ENCODE measurements at places on chromosomes 13 and 19.
A peak's percentile ranks its signal among the peaks of the same experiment; 100 is the strongest.

GRCh38 chr19:42267644-42268141 lies 1.4 kb upstream of the CIC start:
- no peak for DNase-seq

GRCh38 chr13:35600137-35600536 lies 123.6 kb upstream of the MAB21L1 start:
- no peak for DNase-seq

- DNase-seq, result no peak
Observed at GRCh38 chr19:30783936-30784335, 411.8 kb downstream of the ZNF536 start.

GRCh38 chr19:48394331-48395169 lies 1.1 kb downstream of the GRIN2D start:
- DNase-seq, result no peak

DNA sequence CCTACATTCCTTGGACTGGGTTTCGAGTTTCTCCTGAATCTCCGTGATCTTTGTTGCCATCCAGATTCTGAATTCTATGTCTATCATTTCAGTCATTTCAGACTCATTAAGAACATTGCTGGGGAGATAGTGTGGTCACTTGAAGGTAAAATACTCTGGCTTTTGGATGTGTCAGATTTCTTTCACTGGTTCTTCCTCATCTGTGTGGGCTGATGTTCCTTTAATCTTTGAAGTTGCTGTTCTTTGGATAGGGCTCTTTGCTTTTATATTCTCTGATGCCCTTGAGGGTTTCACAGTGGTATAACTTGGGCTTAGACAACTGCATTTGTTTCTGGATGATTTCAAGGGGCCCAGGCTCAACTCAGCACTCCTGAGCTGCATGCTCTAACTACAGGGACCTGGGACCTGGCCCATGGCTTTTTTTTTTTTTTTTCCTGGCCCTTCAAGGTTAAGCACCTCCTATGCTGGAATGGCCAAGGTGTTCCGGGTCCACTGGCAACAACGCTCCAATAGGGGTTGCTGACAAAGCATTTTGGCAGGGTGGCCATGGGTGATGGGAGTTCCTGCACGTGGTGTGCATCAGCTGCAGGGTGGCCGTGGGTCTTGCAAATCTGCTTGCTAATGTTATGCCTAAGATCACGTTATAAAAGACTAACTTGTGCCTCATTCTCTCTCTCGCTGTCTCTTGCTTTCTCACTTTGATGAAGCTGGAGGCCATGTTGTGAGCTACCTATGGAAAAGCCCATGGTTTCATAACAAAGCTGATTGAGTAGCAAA lies 5.9 kb upstream of the SIGLEC7 start:
- DNase-seq, result peak; percentile 15

GRCh38 chr13:29065142-29065541 lies 245.0 kb downstream of the MTUS2 start:
- no peak for DNase-seq

DNA sequence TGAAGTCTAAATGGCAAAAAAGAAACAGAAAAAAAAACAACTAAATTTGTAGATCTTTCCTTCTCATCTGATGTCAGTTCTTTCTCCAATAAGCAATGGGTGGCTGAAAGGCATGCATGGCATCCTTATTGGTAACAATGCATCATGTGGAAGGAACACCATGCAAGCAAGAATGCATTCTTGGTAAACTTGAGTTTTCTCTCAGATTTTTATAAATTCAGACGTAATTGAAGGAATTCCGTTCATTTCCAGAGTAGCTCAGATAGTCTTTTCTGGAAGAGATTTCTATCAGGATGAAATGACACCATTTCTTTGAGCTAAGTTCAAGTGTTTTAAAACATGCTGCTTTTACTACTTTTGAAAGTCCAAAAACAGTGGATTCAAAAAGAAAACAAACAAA lies 373.0 kb downstream of the COG6 start:
- no peak for DNase-seq

- no peak for DNase-seq
Observed at GRCh38 chr19:33284756-33285155, 17.6 kb downstream of the CEBPA start.

GRCh38 chr13:86085890-86086289 lies 286.7 kb upstream of the SLITRK6 start:
- DNase-seq, result no peak

- DNase-seq, result no peak
Observed at GRCh38 chr19:46225558-46226004, 4.0 kb upstream of the IGFL1 start.

DNA sequence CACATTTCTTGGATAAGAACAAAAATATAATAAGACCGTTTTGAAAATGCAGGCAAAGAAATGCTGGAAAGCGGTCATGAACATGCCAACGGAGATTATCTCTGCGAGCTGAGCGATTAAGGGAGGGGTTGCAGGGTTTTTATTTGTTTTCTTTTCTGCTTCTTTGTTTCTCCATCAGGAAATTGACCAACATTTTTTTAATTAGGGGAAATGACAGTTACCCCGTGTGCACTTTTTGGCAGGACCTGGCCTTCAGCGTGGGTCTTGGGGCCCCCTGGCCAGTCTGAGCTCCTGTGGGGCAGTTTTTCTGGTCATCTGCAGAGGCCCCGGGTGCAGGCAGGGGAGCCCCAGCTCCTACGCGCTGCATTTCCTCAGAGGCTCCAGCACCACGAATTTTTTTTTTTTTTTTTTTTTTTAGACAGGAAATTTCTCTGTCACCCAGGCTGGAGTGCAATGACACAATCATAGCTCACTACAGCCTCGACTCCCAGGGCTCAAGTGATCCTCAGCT lies 31.3 kb upstream of the HOMER3 start:
- no peak for DNase-seq

DNA sequence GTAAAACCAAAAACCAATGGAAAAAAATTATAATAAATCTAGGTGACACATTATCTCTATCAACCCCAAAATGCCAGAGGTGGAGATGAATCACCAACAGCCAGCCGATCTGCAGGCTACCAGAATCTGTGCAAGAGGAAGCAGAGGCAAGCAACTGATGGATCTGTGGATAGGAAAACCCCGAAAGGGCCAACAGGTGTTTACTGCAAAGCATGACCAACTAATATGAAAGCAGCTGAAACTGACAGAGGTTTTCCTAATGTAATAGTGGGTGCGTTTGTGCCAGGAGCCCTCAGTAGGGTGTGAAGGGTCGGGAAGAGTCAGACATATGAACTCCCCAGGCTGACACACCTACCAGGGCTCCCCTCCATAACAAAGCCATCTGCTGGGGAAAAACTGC lies 554.6 kb downstream of the RFC3 start:
- DNase-seq, result no peak

DNA sequence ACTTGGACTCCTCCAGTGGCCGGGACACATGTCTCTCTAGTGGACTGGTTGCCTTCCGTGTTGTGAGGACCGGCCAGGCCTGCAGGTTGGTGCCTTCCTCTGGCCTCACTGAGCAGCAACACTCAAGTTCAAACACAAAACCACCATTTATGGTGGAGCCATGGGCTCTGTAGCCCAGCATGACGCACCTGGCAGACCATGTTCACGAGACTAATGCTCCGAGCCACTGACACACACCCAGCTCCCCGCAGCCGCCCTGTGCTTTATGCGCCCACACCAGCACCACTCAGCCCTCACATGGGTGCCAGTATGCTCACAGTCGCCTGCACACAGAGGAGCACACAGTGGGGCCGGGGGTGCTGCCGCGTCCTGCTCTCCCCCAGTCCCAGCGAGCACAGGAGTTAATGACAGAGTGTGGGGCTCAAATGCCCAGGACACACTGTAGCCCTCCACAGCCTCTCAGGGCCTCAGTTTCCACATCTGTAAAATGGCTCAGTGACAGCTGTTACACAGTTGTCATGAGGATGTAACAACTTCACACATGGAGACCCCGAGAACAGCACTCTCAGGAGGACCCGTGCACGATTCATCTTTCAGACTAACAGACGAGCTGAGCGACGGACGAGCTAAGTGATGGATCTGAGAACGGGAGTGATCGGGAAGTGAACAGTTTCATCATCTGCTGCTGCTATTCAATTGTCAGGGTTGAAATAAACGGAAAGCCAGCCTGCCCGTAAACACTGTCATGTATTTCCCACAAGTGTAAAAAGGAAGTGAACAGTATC lies 7.8 kb downstream of the GAS6 start:
- DNase-seq, result peak; percentile 8

DNA sequence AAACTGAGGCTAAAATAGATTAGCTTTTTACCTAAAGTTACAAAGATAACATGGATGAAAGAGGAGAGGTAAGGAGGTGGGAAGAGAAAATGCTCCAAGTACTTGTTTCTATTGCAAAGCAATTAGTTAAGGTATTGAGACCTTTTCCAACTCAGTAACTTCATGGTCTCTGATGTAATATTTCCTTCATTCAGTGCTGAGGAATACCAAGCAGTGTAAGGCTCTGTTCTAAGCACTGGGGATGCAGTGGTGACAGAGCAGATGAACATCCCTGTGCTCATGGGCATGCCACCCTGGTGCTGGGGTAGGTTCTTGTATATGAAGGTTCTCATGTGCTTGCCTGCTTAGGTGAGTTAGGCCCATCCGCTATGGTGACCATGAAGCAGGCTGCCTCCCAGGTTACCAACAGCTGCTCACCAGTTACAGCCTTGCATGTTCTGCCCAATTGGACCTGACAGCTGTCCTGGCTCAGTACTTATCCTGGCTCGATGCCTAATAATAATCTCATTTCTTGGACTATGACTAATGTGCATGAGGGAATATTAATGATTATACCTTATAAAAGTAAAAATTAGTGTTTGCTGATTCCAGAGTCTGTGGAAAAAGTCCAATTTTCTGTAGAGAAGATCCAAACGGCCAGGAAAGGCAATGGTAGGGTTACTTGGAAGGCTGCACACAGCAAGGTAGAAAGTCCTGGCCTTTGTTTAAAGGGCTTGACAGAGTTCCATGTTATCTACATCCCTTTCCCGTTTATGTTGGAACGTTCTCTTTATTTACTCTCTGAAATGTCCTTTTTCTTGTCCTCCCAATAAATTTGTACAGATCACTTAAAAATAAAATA lies 48.3 kb downstream of the LATS2 start:
- no peak for DNase-seq

- DNase-seq, result no peak
Observed at GRCh38 chr13:104980586-104980985, 1554.9 kb downstream of the EFNB2 start.

DNA sequence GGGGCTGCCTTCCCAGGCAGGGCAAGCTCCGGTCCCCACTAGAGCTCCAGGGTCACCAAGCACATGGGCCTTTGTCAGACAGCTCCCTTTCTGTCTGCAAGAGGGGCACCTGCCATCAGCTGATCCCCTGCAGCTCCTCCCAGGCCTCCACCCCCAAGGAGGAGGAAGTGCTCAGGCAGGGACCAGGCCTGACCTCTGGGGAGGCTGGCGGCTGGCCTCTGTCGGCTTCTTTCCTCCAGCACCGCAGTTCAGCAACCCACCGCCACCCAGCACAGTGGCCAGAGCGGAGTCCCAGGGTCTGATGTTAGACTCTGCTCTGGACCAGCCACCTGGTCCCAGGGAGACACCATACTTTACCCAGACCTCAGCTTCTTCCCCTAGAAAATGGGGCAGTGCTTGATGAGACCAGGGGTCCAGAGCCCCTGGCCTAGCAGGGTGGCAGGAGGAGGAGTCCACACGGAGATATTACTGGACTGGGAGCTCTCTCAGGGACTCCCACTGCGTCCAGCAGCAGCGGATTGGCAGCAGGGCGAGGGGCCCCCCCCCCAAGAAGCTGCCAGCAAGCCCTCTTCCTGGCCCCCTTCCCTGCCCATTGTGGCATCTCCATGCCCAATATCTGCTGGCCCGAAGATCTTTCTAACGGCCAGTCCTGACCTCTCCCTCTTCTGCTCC lies 24.1 kb downstream of the NKPD1 start:
- no peak for DNase-seq

GRCh38 chr13:20825477-20825875 lies 51.7 kb upstream of the EEF1AKMT1 start:
- no peak for DNase-seq

DNA sequence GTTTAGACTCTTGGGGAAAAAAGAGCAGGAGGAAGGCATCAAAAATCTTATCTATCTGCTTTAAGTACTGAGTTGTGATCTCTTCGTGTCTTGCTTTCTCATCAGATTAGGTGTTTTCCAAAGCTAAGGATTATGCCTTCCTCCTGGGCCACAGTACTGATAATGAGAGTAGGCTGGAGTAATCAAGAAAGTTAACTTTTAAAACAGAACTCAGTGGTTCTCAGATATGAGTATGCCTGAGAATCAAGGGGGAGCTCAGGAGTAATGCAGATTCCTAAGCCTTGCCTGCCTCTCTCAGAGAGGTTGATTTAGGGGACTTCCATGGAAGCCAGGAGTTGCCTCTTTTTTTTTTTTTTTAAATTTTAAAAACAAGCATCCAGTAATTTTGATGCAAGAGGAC lies 23.5 kb downstream of the CDADC1 start:
- DNase-seq, result no peak

DNA sequence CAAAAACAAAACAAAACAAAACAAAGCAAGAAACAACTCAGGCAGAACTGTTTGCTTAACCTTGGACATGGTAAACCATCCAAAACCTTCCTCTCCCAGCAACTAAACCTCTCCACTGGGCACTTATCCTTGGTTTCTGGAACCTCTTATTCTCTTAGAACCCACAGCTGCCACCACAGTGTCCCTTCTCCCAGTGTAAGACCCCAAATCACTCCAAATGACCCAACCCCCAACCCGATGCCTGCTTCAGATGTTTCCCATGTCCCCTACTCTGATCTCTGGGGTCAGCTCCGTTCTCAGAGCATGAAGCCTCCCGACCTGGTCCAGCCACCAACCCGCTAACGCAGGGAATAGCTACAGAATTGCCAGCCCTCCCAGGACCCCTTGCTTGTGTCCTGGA lies 972 bp downstream of the KLK2 start:
- DNase-seq, result no peak

GRCh38 chr19:4414144-4414799 lies 11.8 kb downstream of the CHAF1A start:
- DNase-seq, result no peak

DNA sequence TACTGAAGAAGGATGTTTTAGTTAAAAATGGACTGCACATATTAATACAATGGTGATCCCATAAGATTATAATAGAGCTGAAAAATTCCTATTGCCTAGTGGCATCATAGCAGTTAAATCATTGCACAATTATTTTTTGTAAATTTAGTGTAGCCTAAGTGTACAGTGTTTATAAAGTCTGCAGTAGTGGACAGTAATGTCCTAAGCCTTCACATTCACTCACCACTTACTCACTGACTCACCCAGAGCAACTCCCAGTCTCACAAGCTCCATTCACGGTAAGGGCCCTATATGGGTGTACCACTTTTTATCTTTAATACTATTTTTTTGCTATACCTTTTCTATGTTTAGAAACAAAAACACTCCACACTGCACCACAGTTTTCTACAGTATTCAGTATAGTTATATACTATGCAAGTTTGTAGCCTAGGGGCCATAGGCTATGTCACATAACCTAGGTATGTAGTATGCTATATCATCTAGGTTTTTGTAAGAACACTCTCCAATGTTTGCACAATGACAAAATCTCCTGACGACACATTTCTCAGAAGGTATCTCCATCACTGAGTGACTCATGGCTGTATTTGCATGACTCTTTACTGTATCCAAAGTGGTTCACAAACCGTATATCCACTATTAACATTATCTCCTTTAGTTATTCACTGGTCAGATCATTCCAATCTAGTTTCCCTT lies 536.0 kb downstream of the KLF12 start:
- no peak for DNase-seq
